ENCODE measurements at places on chromosomes 1 and 21.

DNA sequence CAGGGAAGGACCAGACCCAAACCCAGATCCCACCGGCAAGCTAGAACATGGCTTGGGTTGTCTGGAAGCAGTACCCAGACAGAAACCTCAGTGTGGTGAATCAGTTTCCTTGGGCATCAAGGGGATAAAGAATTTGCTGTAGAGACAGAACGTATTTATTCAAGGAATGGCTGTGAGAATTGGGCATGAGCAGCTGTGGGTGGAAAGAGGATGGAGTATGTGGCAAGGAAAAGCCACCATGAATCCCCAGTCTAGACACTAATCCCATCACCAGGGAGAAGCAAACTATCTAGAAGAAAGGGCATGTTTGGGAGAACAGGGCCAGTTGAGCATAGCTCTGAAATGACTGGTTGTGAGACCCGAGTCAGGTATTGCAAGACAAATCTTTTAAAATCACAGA lies 109.2 kb downstream of the TOMM20 start:
- no peak for DNase-seq

- no peak for DNase-seq
These were observed 148.6 kb upstream of the HMGB4 start for GRCh38 chr1:33715195-33715811.

GRCh38 chr1:205576011-205576410 lies 55.8 kb downstream of the ELK4 start:
- no peak for DNase-seq

- no peak for DNase-seq
These were observed 383.0 kb upstream of the VAMP3 start for GRCh38 chr1:7388141-7388487.

DNA sequence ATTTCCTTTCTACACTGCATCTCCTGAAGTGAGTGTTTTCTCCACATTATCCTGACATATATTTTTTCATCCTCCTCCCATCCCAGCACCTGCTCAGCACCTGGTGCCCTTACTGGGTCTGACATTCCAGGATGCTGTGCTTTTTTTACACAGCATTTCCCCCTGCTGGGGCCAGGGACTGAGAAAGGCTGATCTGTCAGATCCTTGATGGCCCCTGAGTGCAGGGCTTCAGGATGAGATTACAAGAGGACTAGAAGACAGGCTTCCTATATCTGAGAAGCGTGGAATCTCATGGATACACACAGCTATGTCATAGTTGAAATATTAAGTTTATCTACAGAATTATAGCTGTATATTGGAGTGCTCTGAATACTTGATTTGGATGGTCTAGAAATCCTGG lies 24.4 kb downstream of the RCAN1 start:
- DNase-seq: no peak

DNA sequence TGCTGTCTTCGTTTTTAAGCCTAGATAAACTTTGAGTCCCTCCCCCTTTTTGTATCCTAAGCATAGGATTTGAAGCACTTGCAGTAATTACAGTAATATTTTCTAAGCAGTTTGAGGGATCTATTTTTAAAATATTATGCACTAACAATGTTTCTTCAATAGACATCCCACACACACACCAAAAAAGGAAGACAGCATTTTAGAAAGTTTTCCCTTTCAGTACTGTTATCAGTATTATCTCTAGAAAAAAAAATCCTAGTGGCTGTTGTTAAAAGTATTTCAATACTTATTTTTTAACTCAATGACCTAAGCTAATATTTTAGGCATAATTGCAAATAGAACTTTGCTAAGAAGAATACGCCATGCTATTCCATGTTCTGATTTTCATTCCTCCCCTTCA lies 15.1 kb downstream of the MCOLN3 start:
- no peak for DNase-seq

DNA sequence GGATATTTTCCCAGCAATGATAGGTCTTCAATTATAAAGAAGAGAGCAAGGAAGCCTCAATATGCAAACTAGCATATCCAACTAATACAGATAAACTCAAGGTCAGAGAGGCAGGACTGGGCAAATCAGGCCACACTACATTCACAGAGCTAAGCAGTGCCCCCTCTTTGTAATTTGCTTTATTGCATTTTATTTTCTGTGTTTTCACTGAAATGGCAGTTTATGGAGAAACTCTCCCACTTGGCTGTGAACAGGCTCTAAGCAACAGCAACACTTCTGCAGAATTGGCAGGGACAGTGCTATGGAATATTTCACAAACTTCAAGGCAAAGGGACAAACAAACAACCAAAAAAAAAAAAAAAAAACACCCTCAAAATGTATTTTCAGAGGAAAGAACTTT lies 93.4 kb upstream of the SOD1 start:
- no peak for DNase-seq

- no peak for DNase-seq
These were observed 41.8 kb downstream of the TRPM2 start for GRCh38 chr21:44395260-44395659.

DNA sequence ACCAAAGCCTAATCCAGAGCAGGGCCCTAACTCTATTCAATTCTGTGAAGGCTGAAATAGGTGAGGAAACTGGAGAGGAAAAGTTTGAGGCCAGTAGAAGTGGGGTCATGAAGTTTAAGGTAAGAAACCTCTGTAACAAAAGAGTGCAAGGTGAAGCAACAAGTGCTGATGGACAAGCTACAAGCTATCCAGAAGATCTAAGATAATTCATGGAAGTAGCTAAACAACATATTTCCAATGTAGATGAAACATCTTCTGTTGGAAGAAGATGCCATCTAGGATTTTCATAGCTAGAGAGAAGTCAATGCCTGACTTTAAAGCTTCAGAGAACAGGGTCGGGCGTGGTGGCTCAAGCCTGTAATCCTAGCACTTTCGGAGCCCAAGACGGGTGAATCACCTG lies 217.6 kb downstream of the GREM2 start:
- DNase-seq: no peak

DNA sequence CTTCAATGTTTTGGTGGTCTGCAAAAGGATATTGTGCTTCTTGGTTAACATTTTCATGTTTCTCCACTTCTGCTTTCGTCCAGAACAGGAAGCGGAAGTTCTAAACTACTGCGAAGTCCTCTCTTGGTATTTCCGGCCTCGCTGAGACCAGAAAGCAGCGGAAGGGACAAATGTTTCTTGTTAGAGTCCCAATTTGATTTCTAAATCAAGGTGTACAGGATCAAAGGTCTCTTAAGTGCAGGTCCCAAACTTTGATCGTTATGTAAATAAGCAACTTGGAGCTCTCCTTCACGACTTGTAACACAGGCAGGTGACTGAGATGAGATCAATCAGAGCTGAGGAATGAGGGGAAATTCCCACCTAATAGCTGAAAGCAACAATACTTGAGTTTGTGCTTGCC lies 40.1 kb upstream of the HMCN1 start:
- no peak for DNase-seq

GRCh38 chr21:46385846-46386733 lies 62.1 kb downstream of the PCNT start:
- DNase-seq: no peak

DNA sequence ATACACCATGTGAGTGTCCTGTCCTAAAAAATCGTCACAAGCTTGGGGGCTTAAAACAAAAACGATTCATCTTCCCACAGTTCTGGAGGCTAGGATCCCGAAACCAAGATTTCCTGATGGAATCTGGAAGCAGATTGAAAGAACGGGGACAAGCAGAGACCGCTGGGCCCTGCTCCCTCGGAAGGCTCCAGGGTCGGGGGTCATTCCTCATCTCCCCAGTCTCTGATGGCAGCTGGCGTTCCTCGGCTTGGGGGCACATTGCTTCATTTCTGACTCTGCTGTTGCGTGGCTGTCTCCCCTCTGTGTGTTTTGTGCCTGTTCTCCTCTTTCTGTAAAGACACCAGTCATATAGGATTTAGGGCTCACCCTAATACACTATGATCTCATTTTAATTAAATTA lies 114.2 kb upstream of the TMPRSS2 start:
- DNase-seq: no peak

GRCh38 chr21:46069719-46070279 lies 28.1 kb upstream of the COL6A2 start:
- DNase-seq: no peak

GRCh38 chr1:87179851-87180519 lies 148.7 kb upstream of the LMO4 start:
- DNase-seq: no peak

DNA sequence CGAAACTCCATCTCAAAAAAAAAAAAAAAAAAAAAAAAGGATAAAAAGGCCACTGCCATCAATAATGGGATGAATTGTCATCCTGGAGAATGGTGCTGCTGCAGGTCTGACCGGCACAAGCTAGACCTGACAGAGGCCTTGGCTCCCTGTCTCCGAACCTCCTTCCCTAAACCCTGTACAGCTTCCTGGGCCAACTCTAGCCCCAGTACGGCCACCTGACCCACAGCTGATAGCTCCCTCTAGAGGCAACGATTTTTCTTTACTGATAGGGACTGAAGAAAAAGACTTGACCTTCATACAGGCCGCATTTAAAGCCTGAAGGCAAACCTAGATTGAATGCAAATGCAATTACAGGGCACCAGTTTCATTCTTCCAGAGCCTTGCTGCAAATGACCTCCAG lies 30.7 kb downstream of the NOL9 start:
- peak; percentile 39 for DNase-seq

Data from NCI-H460 (cell line).